LoVo (cell line): ENCODE measurements at places on chromosomes 12 and 14.

GRCh38 chr12:111067498-111067897, 147.1 kb upstream of the MYL2 start:
- DNase-seq: no peak

GRCh38 chr12:91991399-91992187, 154.1 kb downstream of the BTG1 start:
- DNase-seq: no peak

GRCh38 chr14:104689109-104689880, at the start of gene INF2:
INF2 (plus strand) TSS chr14:104689618; CDS start chr14:104701366, 11,748 bp downstream.
- DNase-seq: peak; percentile 70

DNA sequence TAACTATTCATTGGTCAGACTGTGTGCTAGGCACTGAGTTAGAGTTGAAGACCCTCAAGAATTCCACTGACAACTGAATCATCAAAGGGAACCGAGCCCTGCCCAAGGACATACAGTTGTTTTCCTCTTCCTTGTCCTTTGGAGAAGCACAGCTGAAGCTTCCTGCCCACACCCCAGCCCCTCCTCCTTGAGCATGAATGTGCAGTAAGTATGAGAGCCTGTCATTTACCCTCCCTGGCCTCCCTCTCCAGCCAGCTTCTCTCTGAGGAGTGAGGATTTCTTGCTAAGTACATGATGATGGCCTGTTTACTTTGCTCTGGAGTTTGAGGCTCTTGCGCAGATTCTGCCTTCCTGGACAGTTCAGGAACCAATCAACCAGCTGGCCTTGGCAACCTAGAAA, 235.2 kb downstream of the CACNA1C start:
- no peak for DNase-seq

DNA sequence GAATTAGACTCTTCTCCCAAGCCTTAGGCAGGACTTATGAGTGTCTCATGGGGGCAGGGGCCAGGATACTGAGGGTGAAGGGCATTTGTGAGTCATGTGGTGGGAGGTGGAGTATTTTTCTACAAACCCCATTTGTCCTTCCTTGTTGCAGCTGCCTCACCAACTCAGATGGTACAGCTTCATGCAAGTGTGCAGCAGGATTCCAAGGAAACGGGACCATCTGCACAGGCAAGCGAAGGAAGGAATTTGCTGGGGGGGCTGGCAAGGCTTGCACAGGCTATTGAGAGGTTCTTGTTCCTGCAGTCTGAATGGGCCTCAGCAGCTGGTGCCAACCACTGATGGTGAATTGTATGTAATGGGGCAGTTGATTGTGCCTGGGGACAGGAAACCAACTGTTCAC, 125.1 kb downstream of the STAB2 start:
- DNase-seq: no peak

- DNase-seq: peak; percentile 75
Observed at GRCh38 chr14:104732355-104732804, 8.4 kb downstream of the ADSS1 start.

DNA sequence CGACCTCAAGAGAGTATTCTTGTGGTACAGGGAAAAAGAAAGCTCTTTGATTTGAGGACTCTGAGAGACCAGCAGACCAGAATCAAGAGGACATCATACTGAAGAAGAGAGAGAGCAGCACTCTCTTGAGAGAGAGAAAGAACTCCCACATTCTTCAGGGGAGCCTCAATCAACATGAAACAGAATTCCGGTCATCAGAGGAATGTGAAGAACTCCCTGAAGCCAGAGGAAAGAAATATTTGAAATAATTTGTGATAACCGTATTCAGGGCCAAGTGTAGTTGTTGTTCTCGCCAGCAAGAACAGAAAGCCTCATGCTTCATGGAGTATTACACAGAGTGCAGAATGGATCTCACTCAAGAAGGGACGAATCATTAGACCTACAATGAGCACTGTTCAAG, 363.8 kb upstream of the TMEM132C start:
- DNase-seq: no peak

DNA sequence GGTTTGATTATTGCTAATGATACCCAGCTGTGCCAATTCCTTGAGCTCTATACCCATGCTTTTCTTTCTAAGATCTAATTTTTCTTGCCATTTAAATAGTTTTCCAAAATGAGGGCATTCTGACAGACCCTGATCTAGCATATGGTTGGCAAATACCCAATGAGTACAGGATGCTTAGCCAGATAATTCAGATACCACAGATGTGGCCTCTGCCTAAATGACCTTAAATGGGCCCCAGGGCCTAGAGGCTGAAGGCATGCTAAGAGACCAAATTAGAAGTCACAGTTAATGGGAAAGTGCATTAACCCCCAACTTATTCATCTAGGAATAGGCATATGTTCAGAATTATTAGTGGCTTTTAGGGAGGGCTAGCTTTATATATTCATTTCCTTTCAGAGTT, 122.3 kb upstream of the CNOT2 start:
- no peak for DNase-seq

- DNase-seq: no peak
Observed at GRCh38 chr14:68753690-68754089, 39.2 kb downstream of the ZFP36L1 start.

DNA sequence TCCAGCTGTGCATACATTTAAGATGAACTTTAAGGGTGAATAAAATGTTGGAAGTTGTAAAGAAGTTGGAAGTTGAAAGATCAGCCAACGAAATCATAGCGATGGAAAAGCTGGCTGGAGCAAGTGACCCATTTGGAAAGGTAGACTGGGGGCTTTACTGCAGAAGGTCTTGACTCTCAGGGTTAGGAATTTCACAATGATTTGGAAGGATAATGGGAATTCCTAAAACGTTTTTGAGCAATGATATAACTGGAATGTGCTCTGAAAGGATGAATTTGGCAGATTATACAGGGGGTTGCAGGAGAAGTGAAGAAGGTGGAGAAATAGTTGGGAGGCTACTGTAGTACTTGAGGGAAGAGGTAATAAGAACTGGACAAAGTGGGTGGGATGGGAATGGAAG, 27.4 kb downstream of the EMP1 start:
- DNase-seq: no peak

- DNase-seq: no peak
Observed at GRCh38 chr12:120125792-120126634, 9.5 kb upstream of the RAB35 start.

GRCh38 chr12:85866986-85867776, 6.9 kb upstream of the NTS start:
- DNase-seq: peak; percentile 58

DNA sequence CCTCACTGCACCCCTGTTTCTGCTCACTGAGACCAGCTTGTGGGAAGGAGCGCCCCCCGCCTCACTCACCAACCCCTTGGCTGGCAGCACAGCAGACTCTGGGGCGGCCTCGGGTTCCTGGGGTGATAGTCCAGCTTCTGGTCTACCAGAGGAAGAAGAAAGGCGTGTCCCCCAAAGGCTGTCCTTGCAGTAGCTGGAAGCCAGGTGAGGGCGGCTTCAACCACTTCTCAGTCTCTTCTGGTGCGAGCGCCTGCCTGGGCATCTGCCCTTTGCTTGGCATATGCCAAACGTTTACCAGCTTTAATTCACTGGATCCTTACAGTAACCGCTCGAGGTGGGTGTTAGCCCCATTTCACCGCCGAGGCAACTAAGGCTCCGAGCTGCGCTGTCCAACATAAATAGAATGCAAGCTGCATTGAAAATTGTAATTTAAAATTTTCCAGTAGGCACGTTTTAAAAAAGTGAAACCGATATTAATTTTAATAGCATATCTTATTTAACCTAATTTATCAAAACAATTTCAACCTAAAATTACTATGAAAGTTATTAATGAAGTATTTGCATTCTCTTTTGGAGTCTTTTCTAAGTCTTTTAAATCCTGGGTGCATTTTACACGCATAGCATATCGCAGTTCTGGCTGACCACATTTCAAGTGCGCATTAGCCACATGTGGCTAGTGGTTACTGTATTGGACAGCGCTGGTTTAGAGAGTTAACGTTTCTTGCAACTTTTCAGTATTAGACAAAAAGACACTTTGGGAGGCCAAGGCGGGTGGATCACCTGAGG, 872 bp downstream of the FAM177A1 start:
- DNase-seq: peak; percentile 62

DNA sequence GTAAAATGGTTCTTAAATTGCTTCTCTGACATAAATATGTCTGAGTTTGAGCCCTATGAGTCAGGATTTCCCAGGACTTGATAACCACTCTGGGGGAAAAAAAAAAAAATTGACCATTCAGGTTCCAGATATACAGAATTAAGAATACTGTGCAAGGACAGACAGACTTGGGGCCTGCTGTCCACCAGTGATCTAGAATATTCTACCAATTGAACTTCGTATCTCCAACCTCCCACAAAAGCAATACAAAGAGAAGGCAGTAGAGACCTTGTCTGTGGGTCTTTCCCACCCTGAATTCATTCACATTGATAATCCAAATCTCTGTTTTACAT, 4.1 kb downstream of the SINHCAF start:
- DNase-seq: no peak

- no peak for DNase-seq
Observed at GRCh38 chr14:41568979-41569378, 37.7 kb upstream of the LRFN5 start.

GRCh38 chr14:76112889-76113624, 38.7 kb upstream of the GPATCH2L start:
- DNase-seq: no peak

DNA sequence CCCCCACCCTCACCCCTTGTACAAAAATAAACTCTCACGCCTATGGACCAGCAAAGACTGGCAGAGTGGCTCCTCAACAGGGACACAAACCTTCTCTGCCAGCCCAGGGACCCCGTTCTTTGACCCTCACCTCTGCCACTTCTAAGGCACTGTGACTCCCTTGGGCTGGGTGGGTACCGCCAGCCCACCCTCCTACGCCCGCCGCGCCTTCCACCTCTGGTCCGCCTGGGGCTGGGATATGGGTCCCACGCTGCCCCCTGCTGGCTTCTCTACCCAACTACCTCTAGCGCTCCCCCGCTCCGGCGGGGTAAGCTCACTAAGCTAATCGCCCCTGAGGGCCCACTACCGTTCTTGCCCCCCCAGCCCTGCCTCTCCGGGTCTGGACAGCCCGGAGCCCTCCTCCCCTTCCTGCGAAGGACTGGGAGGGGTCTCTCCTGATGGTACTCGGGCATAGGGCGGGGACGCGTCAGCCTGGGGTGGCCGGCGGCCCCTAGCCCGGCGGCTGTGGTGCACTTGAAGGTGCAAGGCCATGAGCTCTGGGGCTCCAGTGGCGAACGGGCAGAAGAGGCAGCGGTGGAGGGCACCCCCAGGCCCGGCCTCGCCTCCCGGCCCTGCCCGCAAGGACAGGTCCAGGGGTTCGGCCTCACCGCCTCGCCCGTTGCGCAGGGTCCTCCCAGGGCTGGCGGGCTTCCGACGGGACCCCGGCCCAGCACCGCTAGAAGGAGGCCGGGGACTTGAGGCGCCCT, 8.1 kb downstream of the ZNF219 start:
- DNase-seq: no peak

DNA sequence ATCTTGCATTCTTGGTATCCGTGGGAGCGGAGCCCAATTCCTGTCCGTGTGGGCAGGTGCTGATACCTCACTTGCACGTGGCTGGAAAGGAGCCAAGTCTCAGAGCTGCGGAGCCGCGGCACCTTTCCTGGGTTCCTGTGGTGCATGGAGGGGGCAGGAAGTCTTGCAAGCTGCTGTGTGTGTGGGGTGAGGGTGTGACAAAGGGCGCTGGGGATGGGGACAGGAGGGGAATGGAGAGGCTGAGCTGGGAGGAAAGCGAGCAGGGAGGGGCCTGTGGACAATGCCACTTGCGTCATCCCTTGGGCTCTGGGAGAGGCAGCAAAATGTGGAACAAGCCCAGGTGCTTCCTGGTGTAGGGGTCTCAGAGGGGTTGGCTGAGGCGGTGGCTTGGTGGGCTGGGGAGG, 86.7 kb downstream of the CALM1 start:
- no peak for DNase-seq

- DNase-seq: no peak
Observed at GRCh38 chr12:56141946-56142784, 10.2 kb upstream of the MYL6B start.

DNA sequence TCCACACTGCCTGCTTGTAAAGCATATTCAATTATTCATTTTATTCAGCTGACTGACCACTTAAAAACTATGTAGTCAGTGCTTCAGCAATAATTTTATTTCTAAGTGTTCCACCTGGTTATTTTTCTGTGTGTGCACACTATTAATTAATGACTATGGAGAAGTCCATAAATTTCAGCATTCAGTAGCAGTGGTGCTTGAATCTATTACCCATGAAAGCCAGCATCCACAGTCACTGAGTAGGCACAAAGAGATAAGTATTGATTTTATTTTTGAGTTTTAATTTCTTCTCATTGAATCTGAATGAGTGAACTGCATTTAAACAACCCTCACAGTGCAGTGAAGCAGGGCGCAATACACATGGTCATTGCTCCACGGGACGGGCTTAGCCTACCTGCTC, 643.1 kb downstream of the GALC start:
- no peak for DNase-seq

GRCh38 chr12:121005346-121005815, 10.9 kb downstream of the C12orf43 start:
- peak; percentile 40 for DNase-seq

DNA sequence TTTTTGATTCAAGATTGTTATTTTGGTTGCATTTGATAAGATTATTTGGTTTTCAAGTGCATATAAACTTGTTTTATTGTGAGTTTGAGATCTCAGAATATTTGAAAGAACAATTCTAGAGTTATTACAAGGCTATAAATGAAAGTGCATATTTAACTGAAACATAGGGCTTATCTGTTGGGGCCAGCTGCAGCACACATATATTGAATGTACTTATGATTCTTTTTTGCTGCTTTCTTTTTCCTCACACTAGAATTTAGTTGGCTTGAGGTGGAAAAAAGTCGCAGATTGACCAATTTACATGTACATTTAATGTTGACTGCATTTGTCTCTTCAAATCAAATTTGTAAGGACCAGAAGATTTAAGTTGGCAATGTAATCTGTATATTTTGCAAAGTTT, 88.0 kb downstream of the PCNX1 start:
- no peak for DNase-seq

DNA sequence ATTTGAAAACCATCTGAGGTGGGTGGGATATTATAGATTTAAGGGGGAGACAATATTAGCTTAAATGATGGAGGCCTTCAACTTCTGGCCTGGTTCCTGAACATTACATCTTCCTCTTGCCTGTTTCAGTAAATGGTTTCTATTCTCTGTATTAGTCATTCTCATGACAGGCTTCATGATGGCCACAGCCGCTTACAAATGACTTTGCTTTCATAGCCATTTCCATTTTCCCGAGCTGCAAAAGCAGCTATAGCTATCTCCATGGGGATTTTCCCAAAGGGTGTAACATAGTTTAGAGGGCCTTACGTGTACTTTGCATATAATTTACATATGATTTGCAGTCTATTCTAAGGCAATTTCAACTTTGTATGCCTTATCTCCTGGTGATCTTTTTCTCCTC, 121.8 kb downstream of the NRXN3 start:
- no peak for DNase-seq
